ENCODE measurements at places on chromosomes 1 and 21.
A peak's percentile ranks its signal among the peaks of the same experiment; 100 is the strongest.

DNA sequence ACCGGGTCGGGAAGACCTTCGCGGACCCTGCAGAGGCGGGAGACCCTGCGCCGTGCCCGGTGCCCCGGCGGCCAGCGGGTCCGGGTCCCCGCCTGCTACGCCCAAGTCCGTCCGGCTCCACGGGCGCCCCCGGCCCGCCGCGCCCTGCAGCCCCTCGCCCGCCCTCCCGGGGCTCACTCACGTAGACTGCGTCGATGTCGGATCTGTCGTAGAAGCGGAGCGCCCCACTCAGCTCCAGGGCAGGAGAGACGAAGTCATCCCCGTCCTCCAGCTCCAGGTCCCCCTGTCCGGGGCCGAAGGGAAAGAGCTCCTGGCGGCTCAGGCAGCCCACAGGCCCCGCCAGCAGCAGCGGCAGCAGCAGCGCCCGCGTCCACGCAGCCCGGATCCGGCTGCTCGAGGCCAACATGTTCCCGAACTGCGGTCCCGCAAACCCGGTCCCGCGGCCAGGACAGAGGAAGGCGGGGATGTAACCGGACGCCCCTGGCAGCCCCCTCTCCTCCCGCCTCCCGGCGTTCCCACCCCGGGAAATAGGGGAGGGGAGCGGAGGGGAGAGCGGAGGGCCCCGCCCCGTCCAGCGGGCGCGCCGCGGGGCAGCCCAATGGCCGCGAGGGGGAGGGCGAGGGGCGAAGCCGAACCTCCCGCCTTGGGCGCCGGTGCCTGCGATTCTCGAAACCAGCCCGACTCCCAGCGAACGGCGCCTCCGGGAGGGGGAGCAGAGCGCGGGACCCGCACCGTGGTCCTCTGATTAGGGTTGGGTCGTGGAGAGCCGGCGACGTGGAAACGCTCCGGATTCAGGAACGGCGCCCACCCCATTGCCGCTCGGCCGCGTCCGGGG lies at the start of gene NID1:
Gene NID1, minus strand, starts transcription at position 417 of the 835 bp plus-strand sequence. Its CDS starts 11 bp downstream, at position 406.
- no peak for DNase-seq

GRCh38 chr21:42459546-42460215 lies 36.3 kb downstream of the RSPH1 start:
- DNase-seq, result no peak

- peak; percentile 43 for DNase-seq
Observed at GRCh38 chr1:235068158-235069121, 60.2 kb downstream of the TOMM20 start.

GRCh38 chr1:15500184-15501178 lies 23.5 kb downstream of the CASP9 start:
- DNase-seq, result no peak

DNA sequence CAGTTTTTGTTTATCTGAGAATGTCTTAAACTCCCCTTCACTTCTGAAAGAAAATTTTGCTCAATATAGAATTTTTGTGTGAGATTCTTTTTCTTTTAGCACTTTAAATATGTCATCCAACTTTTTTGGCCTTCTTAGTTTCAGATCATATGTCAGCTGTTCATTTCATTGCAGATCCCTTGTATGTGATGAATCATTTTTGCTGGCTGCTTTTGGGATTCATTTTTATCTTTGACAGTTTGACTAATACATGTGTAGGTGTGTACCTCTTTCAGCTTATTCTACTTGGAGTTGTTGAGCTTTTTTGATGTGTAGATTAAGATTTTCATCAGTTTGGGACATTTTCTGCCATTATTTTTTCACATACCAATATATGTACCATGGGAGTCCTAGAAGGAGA lies 156.8 kb downstream of the FASLG start:
- no peak for DNase-seq

GRCh38 chr21:42009018-42009830 lies 936 bp downstream of the ZBTB21 start:
- DNase-seq, result peak; percentile 72

DNA sequence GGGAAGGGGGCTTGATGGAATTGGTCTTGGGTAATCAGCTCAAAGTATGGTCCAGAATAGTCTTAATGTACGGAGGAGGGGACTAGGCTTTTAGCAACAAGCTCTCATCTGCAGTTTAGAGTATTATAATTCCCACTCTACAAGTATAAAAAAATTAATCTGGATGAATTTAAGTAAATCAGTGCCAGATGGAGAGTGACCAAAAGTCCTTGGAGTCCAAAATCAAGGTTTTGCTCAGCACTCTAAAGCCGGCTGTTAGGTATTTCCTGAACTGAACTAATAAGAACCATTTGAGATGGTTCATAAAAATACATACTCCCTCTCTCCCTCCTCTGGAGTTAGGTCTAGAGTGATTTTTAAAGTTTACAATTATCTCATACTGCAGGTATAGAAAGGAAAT lies 23.7 kb downstream of the GLUL start:
- DNase-seq, result no peak

GRCh38 chr1:61436016-61436415 lies 288.9 kb downstream of the TM2D1 start:
- DNase-seq, result no peak

- no peak for DNase-seq
Observed at GRCh38 chr21:44527156-44527982, 12.6 kb downstream of the KRTAP10-1 start.

- peak; percentile 98 for DNase-seq
Observed at GRCh38 chr1:51622455-51622913, 5.6 kb downstream of the OSBPL9 start.

DNA sequence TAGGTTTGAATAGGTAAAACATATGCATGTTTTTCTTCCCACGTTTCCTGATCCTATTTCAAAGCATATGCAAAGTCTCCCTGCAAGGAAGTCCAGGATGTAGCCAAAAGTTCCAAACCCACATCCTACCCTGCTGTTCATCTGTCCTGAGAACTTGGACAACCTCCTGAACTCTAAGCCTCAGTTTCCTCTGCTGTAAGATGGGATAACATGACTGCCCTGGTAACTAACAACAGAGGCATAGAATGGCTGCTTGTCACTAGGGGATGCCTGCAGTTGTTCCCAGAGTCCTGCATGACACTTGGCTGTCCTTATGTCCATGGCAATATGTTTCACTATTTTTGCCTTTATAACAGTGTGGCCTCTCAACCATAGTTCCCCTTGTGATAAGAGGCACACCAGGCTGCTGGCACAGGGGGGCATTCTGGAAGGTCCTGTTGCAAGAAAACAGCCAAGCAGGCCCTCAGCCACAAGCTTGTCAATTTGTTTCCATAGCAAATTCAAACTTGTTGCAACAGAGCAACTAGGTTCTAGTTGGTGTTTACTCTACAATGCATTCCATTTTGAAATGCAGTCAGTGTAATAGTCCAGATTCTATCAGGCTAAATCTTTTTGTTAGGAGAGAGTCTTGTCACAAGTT lies 1.5 kb upstream of the HDGF start:
- DNase-seq, result no peak

- peak; percentile 54 for DNase-seq
Observed at GRCh38 chr1:41485605-41486004, 1.1 kb upstream of the EDN2 start.

DNA sequence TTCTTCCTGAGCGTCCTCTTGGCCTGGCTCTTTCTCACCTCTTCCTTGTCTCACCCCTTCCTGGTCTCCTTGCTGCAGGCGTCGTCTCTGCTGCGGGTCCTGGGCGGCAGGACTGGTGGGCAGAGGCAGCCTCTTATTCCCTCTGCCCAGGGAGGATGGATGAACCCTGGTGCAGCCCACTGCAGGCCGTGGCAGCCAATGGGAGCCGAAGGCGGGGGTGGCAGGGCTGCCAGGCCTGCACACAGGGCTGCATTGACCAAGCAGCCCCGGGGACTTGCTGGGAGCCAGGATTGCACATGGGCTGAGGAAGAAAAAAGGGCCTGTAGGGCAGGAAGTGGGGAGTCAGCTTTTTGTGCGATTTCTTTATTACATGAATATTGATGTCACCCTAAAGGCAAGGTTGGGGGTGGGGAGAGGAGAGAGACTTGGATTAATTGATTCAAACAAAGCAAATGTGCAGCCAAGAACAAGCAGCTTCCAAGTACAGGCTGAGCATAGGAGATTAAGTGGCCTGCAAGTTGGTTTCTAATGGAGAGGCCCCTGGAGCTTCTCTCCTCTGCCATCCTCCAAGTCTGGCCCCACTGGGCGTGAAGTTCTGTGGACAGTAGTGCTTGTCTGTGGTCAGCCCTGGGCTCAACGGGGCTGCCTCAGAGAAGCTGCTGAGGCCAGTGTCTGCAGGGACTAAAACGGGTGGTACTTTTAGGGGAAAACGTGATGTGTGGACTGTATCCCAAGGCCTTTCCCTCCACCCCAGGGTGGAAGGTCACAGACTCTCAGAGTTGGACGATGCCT lies at the start of gene S100B:
Gene S100B, minus strand, starts transcription at position 108 of the 792 bp plus-strand sequence. CDS start 2,667 bp downstream, outside the sequence.
- peak; percentile 13 for DNase-seq

GRCh38 chr1:203117611-203118575 lies 9.6 kb upstream of the ADORA1 start:
- peak; percentile 92 for DNase-seq

- DNase-seq, result peak; percentile 81
Observed at GRCh38 chr1:173429471-173430402, 47.4 kb upstream of the PRDX6 start.

GRCh38 chr1:169576241-169576934 lies 9.9 kb downstream of the F5 start:
- no peak for DNase-seq

- DNase-seq, result no peak
Observed at GRCh38 chr1:66160719-66161118, 368.0 kb downstream of the PDE4B start.

- DNase-seq, result no peak
Observed at GRCh38 chr1:164905869-164906268, 346.9 kb downstream of the PBX1 start.

- no peak for DNase-seq
Observed at GRCh38 chr1:63790989-63791388, 17.2 kb downstream of the ROR1 start.

DNA sequence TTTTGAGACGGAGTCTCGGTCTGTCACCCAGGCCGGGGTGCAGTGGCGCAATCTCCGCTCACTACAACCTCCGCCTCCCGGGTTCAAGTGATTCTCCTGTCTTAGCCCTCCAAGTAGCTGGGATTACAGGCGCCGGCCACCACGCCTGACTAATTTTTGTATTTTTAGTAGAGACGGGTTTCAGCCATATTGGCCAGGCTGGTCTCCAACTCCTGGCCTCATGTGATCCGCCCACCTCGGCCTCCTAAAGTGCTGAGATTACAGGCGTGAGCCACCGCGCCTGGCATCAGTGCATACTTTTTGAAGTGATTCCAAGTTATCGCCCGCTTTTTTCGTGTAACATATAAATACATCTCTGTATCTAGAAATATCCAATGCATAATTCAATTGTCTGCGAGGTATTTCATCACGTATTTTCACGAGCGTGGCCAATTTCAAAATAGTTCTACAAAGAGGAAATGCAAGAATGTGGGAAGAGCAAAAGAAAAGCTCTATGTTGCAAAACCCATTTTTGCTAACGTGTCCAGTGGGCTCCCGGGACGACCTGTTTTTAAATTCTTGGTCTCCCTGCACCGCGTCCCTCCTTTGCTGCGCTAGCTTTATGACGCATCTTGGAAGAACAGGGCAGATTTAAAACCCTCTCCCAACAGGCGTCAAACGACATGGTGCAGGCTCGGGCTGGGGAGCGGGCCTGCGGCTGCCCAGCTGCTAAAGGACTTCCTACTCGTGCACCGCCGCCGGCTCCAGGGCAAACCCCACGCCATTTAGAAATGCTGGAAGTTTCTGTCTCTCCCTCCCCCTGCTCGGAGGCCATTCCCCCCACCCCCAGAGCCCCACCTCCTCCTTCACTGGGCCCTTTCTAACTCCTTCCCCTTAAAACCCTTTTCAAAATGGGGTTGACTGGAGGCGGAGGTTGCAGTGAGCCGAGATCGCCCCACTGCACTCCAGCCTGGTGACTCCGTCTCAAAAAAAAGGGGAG lies 923 bp upstream of the IFNGR2 start:
- no peak for DNase-seq
